Jurkat, Clone E6-1 (cell line): ENCODE measurements at places on chromosomes 5 and 9.

DNA sequence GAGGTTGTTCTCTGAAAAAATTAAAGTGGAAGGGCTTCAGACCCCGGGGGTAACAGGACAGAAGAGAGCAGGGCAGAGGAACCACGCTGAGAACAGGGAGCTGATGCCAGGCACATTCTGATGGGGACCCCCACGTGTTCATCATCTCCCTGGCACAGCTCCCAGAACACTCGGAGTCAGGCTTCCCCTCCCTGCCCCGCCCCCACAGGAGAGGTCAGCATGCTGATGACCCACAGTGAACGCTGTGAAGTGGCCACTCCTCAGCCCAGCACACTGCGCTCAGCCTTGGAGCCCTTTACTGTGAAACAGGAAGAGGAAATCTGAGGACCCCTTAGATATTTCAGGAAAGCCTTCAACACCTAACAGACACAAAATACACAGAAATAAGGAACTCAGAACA, 16.4 kb downstream of the RETREG1 start:
- DNase-seq, result no peak

- no peak for DNase-seq
Measured at GRCh38 chr5:97644896-97645295, 461.8 kb upstream of the RIOK2 start.

- no peak for DNase-seq
Measured at GRCh38 chr5:128329386-128329939, 208.6 kb downstream of the FBN2 start.

GRCh38 chr5:37966291-37966690, 126.5 kb upstream of the GDNF start:
- DNase-seq, result no peak

DNA sequence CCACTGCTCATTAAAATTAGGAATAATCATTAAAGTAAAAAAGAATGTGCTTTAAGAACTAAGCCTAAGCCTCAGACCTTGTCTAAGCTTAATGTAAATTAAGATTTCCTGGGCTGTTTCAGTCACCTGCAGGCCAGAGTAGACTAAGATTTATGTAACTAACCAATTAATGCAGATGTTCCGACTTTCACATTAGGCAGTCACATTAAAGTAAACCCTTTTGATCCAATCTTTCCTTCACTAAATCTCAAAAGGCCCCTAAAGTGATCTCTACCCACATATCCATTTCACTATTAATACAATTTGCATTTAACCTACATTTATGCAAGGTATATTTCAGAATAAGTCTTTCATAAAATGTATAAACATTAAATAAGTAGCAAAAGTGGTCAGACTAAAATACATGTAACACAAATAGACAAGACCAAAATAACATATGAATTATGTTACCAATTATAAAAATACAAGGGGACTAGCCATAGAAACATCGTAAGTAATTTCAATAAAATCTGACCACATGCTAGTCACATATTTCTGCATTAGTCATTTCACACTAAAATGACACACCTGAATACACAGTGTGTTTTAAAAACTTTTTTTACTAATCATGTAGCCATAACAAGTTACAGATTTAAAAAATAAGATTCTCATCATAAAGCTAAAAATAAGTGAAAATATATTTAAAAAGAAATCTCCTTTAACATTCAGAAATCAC, 7.7 kb downstream of the NR3C1 start:
- no peak for DNase-seq

GRCh38 chr9:100229561-100229960, 123.2 kb downstream of the TEX10 start:
- no peak for DNase-seq

DNA sequence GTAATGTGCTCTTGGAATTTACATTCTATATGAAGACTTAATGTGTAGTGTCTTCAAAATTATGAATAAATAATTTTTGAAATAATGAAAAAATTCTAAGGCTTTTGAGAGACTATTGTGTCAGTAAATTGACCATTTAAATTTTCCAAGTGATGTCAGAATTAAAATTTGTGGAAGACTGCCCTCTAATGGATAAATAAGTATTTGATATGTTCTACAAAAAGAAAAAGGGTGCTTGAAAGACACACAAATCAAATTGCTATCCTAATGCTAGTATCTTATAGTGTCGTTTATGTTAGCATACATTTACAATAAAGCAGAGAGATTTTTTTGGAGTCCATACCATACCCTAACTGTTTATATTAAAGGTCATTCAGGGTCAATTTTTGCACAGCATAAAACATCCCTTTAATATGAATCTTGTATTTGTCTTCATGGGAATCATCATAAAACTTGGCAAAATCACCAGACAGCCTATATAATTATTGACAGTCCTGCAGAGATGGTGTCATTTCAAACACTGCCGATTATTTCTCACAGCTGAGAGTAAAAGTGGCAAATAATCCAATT, 120.8 kb upstream of the SLC27A6 start:
- DNase-seq, result no peak

GRCh38 chr5:81848362-81848880, 97.5 kb upstream of the SSBP2 start:
- DNase-seq, result no peak

GRCh38 chr9:121220996-121221663, 19.5 kb upstream of the RAB14 start:
- no peak for DNase-seq

DNA sequence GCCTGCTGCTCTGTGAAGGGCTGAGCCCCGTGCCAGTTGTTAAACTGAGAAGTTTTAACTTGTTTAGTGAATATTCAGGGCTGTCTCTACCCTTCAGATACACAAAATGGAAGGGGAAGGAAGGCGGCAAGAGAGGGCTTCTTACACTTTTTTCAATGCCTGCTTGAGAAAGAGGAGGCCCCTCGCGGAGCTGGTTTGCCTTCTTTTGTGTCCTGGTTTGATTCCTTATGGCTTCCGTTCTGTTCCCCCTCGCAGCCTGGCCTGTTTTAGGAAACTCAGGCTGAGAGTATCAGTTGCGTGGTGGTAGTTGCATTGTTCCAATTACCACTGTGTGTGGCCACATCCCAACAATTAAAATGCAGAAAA, 1.0 kb downstream of the FAM53C start:
- no peak for DNase-seq

GRCh38 chr5:172353271-172353812, 69.8 kb upstream of the UBTD2 start:
- no peak for DNase-seq

DNA sequence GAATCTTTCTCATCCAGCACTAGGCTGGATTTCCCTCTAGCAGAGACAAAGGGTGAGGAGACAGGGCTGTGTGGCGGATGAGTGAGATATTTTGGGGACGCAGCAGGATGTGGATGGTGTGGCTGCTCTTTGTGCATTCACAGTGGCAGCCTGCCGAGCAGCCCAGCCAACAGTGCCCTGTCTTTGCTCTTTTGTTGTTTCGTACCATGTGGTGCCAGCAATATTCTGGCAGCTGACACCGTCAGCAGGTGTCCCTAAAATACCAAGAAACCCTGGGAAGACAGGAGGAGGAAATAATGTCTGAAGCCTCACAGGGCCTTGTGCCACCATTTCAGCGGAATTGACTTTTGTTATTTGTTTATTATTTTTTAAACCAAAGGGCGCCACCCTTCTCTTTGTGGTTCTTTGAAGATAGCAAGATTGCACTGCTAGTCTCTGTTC, 141.4 kb downstream of the CCDC192 start:
- DNase-seq, result no peak

DNA sequence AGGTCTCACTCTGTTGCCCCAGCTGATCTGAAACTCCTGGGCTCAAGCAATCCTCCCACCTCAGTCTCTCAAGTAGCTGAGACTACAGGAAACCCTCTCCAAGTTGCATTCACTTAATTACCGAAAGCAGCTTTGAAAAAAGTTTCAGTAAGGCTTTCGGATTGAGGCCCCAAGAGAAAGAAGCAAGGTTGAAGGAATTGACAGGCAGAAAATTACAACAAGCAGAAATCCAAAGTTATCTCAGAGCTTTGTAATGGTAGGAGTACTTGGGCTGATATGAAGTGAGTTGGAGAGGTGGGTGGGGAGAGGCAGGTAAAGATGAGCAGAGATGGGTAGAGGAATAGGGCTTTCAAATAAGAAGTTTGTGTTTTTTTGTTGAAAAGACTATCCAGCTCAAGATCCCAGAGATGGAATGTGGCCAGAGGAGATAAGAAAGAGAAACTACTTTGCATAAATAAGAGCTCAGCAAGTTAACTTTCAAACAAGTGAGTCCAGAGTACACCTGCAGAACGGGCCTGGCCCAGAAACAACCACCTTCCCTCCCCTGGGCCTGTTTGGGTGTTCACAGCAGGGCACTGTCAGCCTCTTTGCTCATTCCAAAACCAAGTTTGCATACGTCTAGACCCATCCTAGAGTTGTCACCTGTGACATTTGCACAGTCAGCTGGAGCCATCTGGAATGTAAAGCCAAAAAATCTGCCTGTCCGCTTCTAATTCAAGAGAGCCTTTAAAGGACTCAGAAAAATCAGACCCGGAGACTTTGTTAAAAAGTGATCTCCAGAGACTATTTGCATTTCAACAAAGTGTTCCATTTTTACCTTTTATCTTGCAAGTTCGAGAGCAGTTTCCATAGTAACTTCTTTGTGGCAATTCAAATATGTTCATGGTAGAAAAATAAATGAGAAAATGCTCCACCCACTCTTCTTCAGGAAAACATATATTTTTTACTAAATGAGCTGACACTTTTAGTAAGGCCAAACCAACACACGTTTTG, 2.2 kb upstream of the CLINT1 start:
- no peak for DNase-seq

GRCh38 chr9:17829064-17829463, 250.2 kb downstream of the SH3GL2 start:
- DNase-seq, result no peak

- DNase-seq, result peak; percentile 77
Measured at GRCh38 chr5:65926276-65926783, at the start of gene ERBIN. TSS of gene ERBIN (plus strand) at chr5:65926575. CDS start at chr5:65992719, 66,144 bp downstream.

DNA sequence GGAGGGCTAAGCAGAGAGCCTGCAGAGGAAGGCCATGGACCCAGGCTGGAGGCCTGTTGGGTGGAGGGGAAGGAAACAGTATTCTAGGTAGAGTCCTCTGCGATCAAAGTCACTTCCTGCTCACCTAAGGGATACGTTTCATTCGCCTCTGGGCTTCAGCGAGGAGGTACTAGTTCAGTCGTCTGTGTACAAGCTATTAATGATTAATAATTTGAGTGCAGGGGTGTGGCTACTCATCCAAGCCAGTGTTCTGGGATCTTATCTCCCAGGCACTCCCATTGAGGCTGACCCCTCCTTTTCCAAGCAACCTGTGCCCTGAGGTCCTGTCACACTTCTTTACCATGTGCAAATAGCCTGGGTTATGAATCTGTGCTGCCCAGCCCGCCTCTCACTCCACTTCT, 25.2 kb downstream of the RALGPS1 start:
- DNase-seq, result no peak

DNA sequence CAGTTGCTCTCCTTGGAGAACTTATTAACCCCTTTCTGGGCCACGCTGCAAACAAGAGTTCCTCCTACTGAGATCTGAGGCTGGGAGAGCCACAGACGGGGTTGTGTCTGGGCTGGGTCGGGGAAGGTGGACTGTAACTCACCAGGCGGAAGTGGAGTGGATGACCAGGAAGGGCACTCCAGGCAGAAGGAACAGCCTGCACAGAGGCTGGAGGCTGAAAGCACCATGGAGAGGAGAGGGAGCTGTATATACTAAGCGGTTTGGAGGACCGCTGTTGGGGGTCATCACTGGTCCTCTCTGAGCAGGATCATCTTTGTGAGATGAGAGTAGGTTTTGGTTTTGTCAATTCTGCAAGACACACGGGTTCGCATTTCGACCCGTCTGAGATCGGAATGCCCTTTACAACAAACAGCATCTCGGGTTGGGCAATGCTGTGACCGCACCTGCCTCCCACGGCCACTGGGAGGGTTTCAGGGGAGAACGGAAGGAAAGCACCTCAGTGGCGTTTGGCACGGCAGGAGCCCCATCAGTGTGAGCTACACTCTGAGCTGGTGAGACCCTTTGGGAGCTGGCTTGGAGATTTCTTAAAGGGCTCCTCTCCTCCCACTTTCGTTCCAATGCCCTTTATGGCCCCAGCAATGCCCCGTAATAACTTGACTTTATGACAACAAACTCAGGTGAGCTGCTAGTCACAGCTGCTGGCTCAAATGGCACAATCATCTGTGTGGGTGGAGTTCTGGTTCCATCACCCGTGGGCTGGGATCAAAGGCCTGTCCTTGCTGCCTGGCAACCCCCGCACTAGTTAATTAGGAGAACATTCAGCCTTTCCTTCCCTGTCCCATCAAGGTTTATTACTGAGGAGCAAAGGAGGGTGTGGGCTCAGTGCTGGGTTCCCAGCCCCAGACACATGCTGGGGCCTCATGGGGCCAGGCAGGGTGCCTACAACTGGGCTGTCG, 18.7 kb upstream of the NEURL1B start:
- DNase-seq, result no peak

DNA sequence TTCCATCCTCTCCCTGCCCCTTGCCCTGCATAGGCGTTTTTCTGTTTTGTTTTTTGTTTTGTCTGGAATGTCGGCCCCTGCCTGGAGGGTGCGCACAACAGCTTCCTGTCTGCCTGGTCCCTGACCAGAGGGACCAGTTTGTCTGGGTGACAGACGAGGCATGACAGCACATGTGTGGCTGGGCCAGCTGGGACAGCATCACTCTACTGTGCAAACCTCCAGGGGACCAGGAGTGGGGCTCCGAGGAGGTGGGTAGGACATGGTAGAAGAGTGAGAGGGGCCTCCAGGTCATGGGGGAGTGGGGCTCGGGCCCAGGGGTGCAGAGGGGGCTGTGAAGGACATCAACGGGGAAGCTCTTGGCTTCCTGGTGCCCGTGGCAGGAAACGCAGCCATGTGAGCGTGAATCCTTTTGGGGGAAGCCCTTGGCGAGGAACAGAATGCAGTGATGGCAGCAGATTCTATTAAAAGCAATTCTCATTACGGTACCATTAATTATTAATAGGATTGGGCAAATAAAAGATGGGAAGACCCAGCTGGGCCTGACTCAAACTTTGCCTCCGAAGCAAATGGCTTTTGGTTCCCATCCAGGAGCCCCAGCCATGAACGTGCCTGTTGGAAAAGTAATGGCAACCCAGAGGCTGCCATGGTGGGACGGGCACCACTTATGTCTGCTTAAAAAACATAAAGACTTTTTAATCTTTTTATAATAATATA, 184.4 kb upstream of the IER5L start:
- DNase-seq, result no peak

DNA sequence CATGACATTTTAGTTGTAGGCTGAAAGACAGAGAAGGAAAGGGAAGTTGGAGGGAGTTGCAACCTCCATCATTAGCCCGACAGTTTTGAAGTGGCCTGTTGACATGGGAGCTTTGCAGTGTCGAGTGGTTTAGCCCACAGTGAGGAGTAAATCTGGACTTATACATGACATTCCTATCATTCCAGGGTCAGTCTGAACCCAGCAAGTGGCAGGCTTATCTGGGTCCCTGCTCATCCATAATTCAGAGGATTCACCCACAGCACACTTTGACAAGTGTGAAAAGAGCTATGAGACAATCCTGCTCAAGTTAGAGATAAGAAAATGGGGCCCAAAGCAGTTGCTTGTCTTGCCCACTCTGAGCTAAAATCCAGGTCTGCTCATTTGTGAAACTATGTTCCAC, 8.4 kb upstream of the TNC start:
- DNase-seq, result no peak

- DNase-seq, result no peak
Measured at GRCh38 chr9:68998385-68998784, 15.5 kb downstream of the PRKACG start.

- DNase-seq, result no peak
Measured at GRCh38 chr9:111039231-111039906, 1.1 kb upstream of the LPAR1 start.
